ENCODE measurements at places on chromosomes 5 and 9.

GRCh38 chr5:65010841-65011240 lies 242.1 kb downstream of the CWC27 start:
- DNase-seq = no peak

DNA sequence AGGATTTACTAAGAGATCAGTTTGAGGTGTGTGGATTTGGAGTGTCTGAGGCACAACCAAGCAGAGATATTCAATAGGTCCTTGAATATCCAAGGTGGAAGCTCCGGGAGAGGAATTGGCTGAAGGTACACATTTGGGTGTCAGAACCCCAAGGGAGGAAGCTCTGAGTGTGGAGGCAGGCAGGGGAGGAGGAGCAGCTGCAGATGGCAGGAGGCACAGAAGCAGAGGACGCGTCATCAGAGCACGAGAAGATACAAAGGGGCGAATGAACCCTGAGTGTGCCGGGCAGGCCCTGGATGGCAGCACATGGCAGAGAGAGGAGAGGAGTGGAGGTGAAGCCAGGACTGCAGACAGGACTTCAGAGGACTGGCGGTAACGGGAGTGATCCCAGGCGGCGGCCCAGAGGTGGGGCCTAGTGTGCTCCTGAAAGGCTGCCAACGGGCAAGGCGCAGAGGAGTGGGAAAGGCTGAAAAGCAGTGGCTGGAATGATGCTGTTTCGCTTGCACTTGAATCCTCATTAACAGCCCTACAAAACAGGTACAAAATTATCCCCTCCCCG lies 179.8 kb downstream of the FANCC start:
- DNase-seq = no peak

GRCh38 chr5:80963521-80963895 lies 3.3 kb downstream of the RASGRF2 start:
- DNase-seq = no peak

DNA sequence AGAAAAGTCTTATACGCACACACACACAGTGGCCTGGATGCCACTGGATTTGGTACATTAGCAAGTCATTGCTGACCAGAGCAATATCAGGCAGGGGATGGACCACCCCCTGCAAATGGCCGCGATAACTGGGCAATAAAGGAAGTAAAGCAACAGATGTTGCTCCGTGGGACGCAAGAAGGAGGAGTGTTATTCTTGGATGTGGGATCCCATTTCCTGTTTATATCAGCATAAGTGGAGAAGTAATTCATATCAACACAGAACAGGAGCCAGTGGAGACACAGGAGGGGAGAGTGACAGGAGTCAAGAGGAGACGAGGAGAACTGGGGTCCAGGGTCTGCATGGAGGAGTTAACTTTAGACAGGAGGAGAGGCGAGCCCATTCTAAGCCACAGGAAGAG lies 18.4 kb downstream of the RUFY1 start:
- no peak for DNase-seq

GRCh38 chr5:67978171-67978570 lies 237.4 kb upstream of the PIK3R1 start:
- DNase-seq = no peak

- no peak for DNase-seq
Measured at GRCh38 chr5:180769821-180770220, 30.0 kb upstream of the OR2Y1 start.

DNA sequence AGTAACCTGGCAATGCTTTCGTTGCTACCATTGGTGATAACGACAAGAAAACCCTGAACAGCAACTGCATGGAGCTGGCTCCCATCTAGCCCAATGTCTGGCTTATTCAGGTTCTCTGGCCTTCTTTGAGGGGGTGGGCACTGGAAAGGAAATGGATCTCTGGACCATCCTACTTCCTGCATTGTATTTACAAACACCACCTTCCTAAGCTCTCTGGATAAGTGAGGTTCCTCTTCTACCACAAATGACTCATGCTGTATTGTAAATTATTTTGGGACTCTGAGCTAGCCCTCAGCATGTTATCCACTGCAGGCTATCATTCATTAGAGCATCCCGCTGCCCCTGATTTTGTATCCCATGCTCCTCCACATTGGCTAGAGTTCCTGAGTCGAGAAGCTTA lies 136.9 kb upstream of the KLF9 start:
- DNase-seq = no peak

GRCh38 chr9:12880406-12881015 lies 105.7 kb downstream of the LURAP1L start:
- DNase-seq = no peak

GRCh38 chr5:102153003-102153759 lies 142.9 kb downstream of the SLCO4C1 start:
- no peak for DNase-seq

Measured in activated naive CD4-positive, alpha-beta T cell (primary cell).